ENCODE measurements at places on chromosomes 12 and 14.

- no peak for DNase-seq
Observed at GRCh38 chr14:105326891-105327694, 12.5 kb downstream of the PACS2 start.

DNA sequence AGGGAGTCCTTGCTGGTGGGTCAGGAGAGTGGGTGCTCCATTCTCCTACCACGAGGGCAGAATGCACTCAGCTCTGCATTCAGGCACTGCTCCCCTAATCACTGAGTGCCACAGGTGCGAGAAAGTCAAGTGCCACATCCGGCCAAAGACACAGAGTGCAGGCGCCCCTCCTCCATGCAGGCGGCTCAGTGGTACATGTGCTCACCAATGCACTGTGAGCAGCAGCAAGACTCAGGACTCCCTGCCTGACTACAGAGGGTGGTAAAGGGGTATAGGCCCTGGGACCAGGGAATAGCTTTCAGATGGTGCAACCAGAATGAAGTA is 32.9 kb downstream of the ZFYVE21 start:
- DNase-seq, result no peak

DNA sequence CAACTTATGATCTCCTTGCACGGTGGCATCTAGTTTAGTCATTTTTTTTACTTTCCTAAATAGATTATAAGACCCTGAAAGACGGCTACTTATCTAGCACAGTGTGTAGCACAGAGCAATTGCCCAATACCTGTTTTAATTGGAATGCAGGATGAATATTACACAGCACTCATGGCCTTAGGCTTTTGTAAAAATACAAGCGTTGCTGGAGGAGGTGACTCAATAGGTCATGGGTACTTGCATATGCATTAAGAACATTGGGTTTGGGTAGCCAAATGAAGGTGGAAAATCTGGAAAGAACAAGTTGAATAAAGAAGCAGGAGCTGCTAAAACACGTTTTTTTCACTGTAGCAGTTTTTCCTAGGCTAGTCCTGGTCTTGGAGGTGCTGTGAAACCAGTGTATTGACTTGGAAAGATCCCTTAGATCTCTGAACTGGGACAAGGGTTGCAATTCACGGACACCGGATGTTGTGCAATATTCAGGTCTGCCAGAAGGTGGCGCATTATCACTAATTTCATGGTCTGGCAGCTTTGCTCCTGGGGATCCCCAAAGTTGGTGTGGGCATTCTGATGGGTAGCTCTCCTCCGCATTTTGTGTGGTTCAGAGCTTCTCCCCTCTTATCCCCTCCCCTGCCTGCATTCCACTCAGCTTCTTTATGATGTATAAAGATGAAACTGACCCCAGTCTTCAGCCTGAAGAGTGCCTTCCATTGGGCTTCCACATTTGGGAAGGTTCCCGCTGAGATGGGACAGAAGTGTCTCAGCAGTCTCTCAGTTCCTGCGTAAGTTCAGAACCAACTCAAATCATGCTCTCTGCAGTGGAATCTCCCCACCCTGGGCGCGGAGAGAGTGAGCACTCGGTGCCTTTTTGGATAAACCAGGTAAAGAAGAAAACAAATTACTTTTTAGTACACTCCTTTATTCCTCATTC is 278.3 kb downstream of the NRXN3 start:
- peak; percentile 20 for DNase-seq

DNA sequence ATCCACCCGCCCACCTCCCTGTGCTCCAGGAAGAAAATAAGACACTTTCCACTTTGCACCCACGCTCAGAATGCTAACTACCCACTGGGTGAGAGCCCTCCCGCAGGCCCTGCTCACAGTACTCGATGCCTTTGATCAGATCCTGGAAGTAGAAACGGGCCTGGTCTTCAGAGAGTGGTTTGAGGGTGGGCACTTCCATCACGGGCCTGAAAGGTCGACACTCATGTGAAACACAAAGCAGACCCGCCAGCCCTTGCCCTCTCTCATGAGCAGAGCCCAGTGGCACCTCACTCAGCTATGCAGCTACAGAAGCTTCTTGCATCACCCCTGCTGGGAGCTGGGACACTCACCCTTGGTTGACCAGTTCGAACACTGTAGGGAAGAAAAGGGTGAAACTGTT is 41.1 kb downstream of the CAMKK2 start:
- DNase-seq, result no peak

GRCh38 chr12:127620735-127621355 is 646.1 kb upstream of the TMEM132C start:
- DNase-seq, result no peak

GRCh38 chr12:114752217-114752616 is 68.2 kb upstream of the TBX3 start:
- no peak for DNase-seq

GRCh38 chr14:75826599-75826998 is 155.2 kb downstream of the TGFB3 start:
- DNase-seq, result no peak

DNA sequence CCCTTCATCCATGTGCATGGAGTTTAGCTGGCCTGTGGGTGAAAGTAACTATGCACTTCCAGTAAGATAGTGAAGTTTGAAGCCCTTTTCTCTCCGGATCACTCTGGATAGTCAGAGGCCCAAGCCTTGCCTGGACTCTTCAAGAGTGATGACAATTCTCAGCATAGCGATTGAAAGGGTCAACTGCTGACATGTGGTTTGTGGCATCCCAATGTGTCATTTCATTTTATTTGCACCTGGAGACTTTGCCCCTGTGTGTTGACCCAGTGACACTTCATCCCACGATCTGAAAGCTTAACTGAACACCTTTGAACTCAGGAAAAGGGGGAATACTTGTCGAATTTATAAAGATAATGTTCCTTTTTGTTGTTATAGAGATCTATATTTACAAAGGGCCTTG is 711.9 kb upstream of the TMEM132C start:
- DNase-seq, result no peak

DNA sequence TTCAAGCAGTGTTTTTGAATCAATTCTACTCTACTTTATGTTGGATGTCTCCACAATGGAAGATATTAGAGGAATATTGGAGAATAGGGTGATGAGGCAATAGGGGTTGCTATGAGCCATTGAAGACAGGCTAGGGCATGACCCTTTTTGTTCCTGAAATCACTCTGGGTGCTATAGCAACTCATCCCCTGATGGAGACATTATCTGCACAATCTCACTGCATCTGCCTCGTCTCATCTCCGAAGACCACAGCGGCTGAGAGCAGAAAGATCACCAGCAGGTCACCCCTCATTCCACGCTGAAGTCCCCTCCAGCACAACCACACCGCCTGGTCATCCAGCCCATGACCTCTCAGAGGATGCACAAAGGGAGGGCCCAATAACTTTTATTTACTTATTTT is 150.4 kb upstream of the TMEM132C start:
- DNase-seq, result no peak

DNA sequence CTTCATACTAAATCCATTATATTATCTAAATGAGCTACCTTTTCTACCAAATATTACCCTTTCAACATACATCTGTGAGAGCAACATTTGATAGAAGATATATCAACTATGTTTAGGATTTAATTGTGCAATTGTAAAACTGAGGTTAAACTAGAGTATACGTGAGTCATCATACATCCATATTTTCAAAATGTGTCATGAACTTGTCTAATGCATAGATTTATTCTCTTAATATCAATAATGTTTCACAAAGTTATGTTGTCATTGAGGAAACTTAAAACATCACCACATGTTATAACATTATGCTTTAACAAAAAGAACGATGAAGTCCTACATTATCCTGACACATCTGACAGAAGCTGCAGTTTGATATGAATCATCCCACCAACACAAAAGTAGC is 645.5 kb upstream of the NOVA1 start:
- no peak for DNase-seq

GRCh38 chr14:101494826-101495225 is 66.5 kb upstream of the DIO3 start:
- no peak for DNase-seq

GRCh38 chr14:79581912-79582576 is 629.3 kb downstream of the DIO2 start:
- no peak for DNase-seq

DNA sequence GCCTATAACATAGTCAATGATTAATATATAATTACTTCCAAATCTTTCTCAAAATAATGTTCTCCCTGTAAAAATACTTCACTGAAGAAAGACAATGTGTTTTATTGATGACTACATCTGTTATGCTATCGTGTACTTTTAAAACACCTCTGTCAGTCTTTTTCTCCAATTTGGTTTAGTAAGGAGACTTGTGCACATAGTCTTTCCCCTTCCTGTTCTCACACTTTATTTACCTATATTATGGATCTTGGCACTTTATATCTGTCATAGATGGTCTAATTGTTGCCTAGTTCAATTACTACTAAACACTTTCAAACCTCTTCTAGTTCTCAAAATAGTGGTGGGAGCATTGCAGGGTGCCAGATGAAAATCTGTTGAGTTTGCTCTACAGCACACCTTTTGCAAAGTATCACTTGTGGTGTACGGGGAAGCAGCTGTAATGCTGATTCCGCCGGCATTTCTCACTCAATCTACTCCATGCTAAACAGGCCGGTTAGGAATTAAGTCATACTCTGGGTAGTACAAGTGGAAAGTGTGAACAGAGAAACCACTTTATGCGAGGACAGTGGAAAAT is 1.1 kb upstream of the INSM2 start:
- DNase-seq, result no peak

GRCh38 chr14:89621009-89621421 is 204.0 kb upstream of the FOXN3 start:
- DNase-seq, result no peak

DNA sequence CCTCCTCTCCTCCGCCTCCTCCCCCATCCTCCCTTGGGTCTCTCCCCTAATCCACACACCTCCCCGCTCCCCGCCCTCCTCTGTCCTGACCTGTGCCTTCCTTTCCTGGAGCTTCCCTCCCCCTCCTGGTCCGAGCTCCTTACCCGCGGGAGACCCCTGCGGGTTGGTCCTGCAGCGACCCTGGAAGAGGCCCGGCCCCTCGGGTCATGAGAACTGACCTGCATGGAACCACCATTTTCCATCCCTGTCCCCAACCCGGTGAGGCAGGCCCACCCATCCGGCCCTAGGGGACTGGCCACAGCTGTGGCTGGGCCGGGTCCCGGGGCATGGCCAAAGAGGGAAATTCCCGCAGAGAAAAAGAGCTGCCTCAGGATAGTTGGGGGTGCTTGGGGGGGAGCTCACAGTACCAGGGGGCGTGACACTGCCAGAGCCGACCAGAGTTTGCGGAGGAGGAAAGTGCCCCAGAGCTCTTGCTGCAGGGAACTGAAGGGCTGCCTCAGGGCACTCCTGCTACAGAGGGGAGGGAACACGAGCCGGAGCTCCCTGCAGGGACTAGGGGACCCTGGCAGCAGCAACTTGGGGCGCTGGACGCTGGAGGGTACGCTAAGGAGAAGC is 613 bp downstream of the ARHGEF40 start:
- DNase-seq, result peak; percentile 77

- DNase-seq, result no peak
Observed at GRCh38 chr14:81341370-81341769, 58.8 kb downstream of the STON2 start.

- no peak for DNase-seq
Observed at GRCh38 chr14:28057359-28058296, 709.0 kb upstream of the FOXG1 start.

DNA sequence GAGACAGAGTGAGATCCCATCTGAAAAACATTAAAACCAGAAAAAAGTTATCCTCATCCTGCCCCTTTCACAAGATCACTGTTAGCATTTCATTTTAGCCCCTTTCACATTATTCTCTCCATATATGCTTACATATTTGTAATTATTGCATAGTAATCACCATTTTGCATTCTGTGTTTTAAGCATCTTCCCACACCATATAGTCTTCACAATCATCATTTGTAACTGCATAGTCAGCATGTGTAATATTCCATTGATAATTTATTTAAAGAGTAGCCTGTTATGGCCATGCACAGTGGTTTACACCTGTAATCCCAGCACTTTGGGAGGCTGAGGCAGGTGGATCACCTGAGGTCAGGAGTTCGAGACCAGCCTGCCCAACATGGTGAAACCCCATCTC is 11.8 kb downstream of the PAPLN start:
- no peak for DNase-seq

DNA sequence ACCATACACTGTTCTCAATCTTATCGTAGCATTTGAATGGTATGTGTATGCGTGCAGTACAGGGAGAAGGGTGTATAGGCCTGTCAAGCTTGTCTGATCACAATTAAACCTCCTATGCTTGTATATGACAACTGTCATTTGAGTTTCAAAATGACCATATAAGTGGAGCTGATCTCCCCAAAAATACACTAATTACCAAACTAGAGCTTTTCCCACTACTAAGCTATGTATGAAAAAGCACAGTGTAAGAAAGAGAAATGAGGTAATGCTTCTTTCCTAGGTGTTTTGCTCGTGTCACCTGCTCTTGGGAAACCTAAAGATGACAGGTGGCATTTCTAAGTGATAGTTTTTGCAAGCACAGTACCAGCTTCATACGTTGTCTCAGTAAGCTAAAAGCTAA is 1.1 kb upstream of the STK38L start:
- no peak for DNase-seq

DNA sequence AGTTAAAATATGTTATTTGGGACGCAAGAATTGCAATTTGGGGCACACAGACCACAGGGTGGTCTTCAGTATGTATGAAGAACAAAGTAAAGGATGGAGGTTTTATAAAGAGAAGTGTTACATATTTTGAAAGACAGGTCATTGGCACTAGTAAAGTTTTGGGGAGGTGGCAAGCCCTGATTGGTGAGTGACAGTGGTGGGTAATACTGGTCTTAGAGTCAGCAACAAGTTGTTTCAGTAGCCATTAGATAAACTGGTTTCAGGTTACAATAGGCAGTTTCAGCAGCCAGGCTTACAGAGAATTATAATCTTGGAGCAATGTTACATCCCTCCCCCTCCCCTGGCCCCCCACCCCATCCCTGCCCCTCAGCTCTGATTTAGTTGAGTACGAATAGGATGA is 17.5 kb downstream of the MARK3 start:
- DNase-seq, result no peak

- no peak for DNase-seq
Observed at GRCh38 chr12:115886666-115887065, 390.8 kb downstream of the MED13L start.

- no peak for DNase-seq
Observed at GRCh38 chr12:32437095-32437515, 37.7 kb downstream of the FGD4 start.

GRCh38 chr12:52645982-52646381 is 6.0 kb downstream of the KRT2 start:
- no peak for DNase-seq

- DNase-seq, result no peak
Observed at GRCh38 chr12:72075891-72076557, 137.4 kb downstream of the TPH2 start.

DNA sequence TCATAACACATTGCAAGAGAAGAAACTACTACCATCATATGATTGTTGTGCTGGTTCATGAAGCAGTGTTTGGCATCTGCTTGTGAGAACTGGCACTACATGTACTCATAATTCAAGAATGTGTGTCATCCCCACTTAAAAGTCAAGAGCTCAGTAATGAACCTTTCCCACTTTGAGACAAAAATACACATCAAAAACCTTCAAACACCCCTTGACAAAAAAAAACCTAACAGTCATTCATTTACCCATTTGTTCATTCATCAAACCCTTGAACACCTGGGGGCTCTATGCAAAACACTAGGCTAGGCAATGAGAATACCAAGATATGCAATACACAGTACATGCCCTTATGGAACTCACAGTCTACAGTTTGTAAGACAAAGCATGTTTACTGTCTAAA is 40.0 kb downstream of the KIF21A start:
- no peak for DNase-seq

Data from femur (tissue), 1 donor.